ENCODE measurements at places on chromosomes 4 and X.

- DNase-seq: no peak
Observed at GRCh38 chrX:38699696-38700095, 101.6 kb upstream of the MID1IP1 start.

DNA sequence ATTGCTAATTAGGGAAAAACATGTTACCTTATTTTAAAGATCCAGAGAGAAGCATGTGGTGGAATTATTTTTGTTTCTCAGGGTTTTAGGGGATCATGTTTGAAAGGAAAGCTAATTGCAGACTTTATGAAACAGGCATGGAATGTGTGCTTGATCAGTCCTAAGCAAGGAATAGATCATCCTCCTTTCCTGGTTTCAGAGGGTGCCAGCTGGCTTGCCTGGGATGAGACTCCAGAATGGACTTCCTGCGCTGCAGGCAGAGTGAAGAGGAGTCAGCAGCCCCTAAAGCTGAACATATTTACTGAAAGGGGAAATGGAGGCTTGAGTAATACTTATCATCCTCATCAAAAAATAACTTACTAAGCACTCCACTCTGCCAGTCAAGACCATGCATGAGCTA lies 13.3 kb downstream of the FGF5 start:
- no peak for DNase-seq

DNA sequence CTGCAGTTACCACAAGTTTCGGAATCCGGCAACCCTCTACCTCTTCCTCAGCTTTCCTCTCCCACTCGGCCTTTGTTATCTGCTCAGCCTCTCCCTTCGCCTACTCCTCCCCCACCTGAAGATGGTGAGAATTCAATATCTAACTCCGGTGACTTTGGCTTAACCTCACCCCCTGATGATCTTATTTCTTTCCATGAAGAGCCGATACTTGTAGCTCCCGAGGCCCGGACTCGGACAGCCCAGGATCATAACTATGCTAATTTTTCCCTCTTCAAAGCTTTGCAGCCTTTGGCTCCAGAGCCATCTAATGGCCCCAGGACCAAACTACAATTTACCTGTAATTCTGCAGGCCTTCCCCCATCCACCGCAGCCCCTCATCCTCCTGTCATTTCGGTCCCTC lies 32.0 kb upstream of the MGST2 start:
- no peak for DNase-seq

- no peak for DNase-seq
Observed at GRCh38 chr4:52126966-52127365, 75.9 kb downstream of the SPATA18 start.

DNA sequence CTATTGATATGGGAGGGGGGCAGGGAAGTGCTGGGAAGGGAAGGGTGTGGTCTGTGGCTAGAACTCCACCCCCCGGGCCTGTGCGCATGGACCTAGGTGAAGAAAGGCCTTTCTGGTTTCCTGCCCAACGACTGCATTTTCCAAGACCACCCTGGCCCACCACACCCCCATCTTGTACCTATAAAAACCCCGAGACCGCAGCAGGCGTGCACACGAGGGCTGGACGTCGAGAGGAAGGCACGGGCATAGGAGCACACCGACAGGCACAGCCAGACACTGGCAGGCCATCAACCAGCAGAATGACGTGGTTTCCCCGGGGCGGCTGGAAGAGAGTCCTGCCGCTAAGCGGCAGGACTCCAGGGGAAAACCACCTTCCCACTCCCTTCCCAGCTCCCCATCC lies 981.1 kb downstream of the PCDH7 start:
- DNase-seq: no peak

DNA sequence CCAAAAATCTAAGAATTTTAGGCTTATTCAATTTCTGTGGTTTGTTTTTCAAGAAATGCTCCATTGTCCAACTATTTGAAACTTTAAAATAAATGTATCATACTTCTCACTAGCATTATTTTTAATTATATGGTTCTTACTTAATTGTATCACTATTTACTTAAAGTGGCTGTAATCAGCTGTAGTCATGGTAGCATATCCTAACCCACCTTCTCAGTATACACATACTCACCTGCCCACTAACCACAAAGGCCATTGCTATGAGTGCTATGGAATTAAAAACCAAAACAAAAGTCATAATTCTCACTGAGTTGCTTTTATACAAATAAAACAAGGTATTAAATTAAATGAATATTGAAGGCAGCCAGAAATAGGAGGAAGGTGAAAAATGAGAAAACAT lies 5.0 kb downstream of the FBXO8 start:
- no peak for DNase-seq

GRCh38 chr4:165666836-165667235 lies 206.2 kb upstream of the TLL1 start:
- DNase-seq: no peak

Measured in NCI-H510A (cell line).